ENCODE measurements at places on chromosomes 2 and 18.

DNA sequence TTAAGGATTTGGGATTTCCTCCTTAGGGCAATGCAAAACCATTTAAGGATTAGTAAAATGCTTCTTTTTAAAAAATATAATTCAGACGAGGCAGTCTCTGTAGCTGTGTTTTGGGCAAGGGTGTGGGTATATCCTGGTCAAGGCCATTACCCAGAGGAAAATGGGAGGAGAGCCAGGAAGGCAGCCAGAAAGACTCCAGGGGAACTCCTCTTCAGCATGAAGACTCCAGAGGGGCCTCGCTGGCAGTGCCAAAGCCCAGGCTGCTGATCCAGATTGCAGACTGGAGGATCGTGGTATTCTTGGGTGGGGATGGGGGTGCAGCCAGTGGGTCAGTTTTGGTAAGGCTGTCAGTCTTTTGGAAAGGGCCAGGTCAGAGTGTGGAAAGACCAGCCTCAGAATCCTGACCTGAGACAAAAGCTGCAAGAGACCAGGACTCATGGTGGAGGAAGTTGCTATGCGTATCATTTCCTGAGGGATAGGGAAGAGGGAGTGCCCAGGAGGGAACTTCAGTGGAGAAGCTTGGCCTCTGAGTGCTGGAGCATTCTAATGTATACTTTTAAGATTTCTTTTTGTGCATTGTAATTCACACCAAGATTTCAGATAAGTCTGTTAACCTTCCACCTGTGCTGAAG lies 20.9 kb upstream of the RAB11FIP5 start:
- no peak for DNase-seq

- no peak for DNase-seq
These were observed 696.1 kb downstream of the METTL4 start for GRCh38 chr18:1875219-1875618.

GRCh38 chr2:158142165-158142564 lies 40.5 kb downstream of the UPP2 start:
- DNase-seq = no peak

DNA sequence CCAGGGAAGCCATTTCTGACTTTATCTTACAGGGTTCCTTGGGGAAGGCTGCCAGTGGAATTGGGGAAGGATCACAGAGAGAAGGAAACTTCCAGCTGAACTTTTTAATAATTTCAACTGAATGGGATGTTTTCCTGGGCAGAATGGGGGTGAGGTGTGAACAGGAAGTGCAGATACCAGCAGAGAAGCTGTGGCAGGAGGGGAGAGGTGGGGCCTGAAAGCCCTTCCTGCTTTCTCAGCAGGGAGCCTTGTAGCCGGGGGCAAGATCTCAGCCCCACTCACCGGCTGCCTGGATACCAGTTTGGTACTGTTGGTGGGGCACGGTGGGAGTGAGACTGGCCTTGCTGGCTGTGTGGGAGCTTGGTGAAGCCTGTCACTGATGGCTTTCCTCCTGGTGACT lies 170.5 kb downstream of the ZBTB7C start:
- no peak for DNase-seq

GRCh38 chr18:69233465-69234054 lies 167.1 kb upstream of the DOK6 start:
- no peak for DNase-seq

DNA sequence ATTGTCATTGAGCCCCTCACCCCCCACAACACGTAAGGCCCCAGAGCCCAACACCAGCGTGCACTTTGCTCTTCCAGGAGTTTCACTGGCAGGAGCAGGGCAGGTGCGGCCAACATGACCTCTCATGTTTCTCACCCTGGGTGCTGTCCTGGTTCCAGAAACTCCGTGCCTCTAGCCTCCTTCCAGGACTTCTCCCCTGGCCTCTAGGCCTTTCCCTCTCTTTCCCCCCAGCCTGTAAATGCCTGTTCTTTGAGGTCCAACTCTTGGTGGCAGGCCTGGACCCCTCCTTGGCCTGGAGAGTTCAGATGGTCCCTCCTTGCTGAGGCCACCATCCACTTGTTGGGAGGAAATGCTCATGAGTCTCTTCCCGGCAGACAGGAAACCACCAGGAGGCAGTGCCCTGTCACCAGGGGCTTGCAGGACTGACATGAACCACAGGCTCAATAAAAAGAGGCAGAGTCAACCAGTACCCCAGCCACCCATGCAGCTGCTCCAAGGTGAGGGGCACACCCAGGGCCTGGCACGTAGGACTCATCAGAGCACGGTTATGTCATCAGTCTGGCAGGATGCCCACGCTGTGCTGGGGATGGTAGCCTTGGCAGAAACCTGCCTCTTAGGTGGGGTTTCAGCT lies 1.5 kb downstream of the MALL start:
- DNase-seq = no peak

- DNase-seq = no peak
These were observed 14.8 kb downstream of the WDFY1 start for GRCh38 chr2:223930103-223930976.

- no peak for DNase-seq
These were observed 153.4 kb upstream of the CCDC150 start for GRCh38 chr2:196486146-196486545.

- DNase-seq = no peak
These were observed 4.0 kb upstream of the ALLC start for GRCh38 chr2:3654011-3654410.

GRCh38 chr2:165905854-165906253 lies 47.7 kb downstream of the TTC21B start:
- no peak for DNase-seq

Measured in stimulated activated CD8-positive, alpha-beta memory T cell treated with anti-CD3 and anti-CD28 coated beads, Interleukin-2, amount 100 ng/mL, for 48 hours (primary cell).